ENCODE measurements at places on chromosomes 7 and 10.

DNA sequence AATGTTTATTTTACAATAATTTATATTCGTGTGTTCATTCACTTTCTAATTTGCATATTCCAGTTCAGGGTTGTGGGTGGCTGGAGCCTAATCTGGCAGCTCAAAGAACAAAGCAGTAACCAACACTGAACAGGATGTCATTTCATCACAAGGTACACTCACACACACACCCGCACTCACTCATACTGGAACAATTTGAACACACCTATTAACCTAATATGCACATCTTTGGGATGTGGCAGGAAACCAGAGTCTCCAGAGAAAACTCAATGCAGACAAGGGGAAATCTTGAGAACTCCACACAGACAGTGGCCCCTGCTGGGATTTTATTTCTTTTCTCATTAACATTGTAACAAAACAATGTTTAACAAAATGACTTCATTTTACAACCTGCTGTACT, 97.4 kb downstream of the TWIST1 start:
- DNase-seq, result no peak

GRCh38 chr7:116525298-116525912, 569 bp downstream of the CAV1 start:
- DNase-seq, result no peak

- DNase-seq, result no peak
These were observed 17.4 kb upstream of the CYP3A7 start for GRCh38 chr7:99752356-99752755.

GRCh38 chr10:98309366-98310355, 41.7 kb upstream of the LOXL4 start:
- DNase-seq, result no peak

DNA sequence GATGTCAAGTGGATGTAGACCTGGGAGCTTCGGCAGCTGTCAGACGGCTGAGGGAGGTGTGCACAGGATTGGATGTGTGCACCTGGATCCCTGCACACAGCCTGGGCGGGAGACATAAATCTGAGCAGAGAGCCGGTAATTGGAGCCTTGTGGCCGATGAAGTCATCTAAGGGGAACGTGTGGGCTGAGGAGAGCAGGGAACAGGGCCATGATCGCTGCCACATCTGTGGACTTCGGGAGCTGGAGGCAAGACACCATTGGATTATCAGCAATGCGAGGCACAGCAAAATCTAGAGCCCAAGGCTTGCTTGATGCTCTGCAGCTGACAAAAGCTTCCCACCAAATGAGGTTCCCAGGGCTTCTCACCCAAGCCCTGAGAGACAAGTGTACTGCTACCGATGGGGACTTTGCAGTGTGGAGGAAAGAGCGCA, 147.7 kb downstream of the PTPN20 start:
- DNase-seq, result no peak

DNA sequence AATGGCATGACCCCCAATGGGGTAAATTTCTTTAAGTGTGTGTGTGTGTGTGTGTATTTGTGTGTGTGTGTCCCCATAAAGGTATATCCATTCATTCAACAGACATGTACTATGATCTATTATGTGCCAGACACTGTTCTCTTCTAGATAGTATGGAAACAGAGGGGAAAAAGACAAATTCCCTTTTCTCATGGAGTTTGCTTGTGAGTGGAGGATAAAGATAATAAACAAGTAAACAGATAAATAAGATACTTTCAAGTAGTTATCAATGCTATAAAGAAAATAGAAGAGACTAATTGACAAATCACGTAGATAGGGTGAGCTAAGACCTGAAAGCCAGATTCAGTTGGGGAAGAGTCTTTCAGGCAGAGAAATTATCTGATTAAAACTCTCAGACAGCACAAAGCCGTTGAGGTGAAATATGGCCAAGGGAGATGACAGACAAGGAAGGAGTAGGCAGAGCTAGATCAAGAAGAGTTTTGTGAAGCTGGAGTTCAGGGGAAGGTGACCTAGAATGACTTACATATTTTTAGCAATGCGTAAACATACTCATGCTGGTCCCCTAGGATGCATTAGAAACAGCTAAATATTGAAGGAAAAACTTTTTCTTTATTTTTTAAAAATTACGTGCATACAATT, 45.2 kb upstream of the DMTF1 start:
- DNase-seq, result no peak

- no peak for DNase-seq
These were observed 156.2 kb upstream of the FRMD4A start for GRCh38 chr10:14486777-14487487.

- no peak for DNase-seq
These were observed 69.5 kb upstream of the RSBN1L start for GRCh38 chr7:77626586-77627308.

DNA sequence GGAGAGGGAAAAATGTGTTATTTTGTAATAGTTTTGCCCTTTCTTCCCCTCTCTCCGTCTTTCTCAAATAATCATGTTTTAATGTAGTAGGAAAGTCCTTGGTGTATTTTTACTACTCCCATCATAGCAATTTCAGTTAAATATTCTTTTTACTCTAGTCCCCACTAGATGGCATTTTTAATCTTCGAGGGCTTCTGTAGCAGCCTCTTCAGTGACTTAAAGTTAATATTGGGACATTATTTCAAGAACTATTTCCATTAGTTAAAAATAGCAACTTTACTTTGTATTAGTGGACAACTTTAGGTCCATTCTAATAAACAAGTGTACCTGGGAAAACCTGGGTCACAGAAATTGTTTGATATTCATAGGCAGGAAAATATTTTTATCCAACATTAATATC, 23.0 kb downstream of the EDRF1 start:
- no peak for DNase-seq

DNA sequence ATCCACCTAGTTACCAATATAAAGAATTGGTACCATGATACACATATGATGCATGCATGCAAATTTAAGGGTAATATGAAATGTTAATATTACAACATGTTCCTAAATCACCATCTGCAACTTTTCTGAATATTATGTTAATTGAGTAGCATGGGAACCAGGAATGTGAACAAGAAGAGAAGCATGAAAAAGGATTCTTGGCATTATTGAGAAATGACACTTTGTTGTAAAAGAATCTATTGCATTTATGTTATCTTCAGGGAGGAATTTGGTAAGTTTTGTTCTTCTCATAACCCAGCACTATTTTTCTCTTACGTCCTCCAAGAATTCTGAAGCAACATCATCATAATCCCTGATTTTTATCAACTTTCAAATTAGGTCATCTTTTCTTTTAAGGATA, 159.9 kb upstream of the SLC25A13 start:
- DNase-seq, result no peak

- DNase-seq, result no peak
These were observed 473.4 kb downstream of the DNAJB6 start for GRCh38 chr7:157809863-157810851.

DNA sequence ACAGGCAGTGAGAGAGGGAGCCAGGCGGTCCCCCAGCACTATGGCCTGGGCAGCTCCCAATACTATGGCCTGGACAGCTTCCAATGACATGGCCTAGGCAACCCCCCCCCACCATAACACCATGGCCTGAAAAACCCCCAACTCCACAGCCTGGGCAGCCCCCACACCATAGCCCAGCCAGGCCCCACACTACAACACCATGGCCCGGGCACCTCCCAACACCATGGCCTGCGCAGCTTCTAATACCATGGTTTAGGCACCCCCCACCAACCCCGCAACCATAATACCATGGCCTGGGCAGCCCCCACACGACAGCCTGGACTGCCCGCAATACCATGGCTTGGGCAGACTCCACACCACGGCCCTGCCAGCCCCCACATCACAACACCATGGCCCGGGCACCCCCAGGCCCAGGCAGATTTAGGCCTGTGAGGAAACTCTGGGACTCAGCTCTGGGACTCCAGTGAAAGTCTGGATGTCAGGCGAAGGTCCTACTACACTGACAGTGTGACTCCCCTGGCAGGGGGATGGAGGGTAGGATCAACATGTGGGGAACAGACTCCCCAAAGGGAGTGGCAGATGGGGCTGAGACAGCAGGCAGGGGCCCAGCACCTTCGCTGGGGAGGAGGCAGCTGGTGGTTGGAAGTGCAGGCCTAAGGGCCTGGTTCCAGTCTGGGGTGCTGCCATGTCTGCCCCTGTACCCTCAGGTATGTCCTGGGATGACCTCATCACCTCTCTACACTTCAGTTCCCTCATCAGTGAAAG, 8.7 kb downstream of the CPXM2 start:
- DNase-seq, result no peak

DNA sequence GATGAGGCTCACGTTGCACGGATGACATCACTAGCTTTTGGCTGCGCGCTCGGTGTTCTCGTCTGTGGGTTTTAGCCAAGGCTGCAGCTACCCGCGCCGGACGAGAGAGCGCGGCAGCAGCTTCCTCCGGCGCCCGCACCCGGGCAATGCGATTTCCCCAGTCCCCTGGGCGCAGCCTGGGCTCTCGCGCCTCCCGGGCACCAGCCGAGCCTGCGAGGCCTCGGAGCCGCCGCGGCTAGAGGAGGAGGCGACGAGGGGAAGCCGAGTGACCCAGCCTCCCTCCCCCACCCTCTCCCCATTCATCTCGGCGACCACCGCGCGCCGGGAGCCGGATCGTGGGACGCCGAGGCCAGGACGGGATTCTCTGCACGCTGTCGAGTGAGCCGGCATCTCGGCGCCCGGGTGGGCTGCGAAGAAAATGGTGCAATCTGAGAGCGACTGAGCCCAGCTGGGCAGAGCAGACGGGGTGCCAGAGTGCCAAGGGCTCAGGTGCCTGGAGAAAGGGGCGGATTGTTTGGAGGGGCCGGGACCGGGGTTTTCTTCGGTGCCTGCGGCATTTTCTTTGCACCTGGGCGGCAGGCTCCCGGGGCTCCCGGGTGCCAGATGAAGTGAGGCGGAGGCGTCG, 1.2 kb upstream of the TMEM178B start:
- no peak for DNase-seq

DNA sequence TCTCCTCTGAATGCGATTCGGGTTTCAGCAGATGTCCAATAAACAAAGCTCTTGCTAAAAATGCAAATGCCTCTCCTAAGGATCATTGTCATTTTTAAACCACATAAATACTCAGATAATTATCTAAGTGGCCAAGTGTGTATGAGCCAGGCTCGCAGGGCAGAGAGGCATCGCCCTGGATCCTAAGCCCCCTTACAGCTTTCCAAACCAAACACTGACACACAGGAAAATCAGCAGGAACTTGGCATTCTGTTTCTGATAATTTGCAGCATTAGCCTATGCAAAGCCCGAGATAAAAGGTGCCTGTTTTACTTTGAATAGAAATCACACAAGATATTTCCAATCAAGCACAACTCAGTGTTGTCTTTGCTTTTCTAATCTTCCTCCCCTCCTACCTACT, 134.4 kb downstream of the ABCA13 start:
- DNase-seq, result no peak

DNA sequence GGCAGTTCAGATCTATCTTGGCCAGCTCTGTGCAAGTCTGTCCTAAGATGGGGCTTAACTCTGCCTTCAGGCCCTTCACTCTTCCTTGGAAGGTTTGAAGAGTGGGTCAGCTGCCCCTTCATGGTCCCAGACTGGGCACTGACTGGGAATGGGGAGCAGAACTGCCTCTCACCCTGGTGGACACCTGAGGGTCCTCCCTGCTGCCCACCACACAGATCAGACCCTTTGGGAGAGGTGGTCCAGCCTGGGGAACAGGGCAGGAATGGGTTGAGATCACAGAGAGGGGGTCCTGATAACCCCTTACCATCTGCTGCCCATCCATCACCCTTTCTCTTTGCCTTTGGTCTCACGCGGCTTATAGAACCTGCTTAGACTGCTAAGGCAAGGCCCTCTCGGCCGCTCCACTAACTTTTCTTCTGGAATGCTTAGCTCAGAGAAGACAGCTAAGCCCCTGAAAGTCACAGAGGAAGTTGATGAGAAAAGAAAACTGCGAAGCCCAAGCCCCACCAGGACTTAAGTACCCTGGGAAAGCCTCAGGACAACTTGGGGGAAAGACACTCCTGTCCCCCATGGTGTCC, 402 bp upstream of the CDHR1 start:
- no peak for DNase-seq

DNA sequence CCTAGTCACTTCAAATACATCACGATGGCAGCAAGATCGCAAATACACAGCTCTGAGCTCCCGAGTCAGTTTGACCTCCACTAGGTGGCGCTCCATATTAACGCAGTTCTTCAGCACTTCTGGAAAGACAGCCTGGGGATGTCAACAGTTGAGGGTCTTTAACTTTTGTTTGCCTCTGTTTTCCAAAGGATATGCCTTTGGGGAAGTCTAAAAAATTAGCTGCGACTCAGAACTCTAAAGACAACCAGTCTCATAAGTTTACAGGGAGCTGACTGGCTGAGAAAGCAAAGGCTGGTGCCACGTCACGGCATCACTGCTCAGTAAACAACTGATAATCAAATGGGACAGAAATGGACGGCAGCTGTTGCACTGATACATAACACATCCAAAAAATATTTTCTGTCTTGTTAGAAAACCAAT, 458.8 kb downstream of the SORCS1 start:
- DNase-seq, result no peak

DNA sequence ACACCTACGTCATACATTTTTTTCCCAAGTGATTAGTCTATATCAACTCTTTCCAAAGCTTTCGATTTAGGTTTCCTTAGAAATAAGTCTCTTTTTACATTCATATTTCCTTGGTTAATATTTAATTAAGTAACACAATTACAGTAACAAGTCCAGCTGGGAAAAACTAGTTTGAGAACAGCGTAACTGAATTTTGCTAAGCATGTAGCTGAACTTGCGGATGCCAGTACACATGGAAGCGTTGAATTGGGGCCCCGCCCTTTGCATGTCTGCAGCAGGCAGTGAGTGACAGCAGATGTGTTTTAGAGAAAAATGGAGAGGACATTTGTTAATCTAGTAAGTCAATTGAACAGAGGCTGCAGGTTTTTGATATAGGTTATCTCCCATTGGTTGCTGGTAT, 72.5 kb downstream of the TAF3 start:
- no peak for DNase-seq

GRCh38 chr10:52257692-52258075, 56.4 kb upstream of the DKK1 start:
- no peak for DNase-seq

GRCh38 chr7:115654384-115655214, 376.0 kb downstream of the TFEC start:
- no peak for DNase-seq

DNA sequence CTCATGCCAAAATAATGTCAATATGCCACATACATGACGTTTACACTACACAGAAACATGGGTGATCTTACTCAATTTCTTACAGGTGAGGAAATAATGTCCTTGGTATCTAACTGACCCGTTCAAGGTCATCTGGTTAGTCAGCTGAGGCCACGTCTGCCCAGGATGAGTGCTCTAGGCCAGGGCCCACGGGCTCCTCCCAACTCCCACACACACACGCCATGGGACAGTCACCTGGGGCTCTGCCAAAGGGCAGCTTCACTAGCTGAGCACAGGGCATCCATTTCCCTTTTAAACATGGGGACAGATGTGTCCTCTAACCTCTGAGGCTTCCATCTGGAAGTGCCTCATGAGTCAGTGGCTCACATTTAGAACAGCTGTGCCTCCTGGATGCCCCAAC, 123.9 kb downstream of the TNS3 start:
- no peak for DNase-seq

- DNase-seq, result no peak
These were observed 18.5 kb upstream of the CFAP46 start for GRCh38 chr10:132960631-132961419.

GRCh38 chr10:3233486-3233990, 61.0 kb upstream of the PITRM1 start:
- DNase-seq, result no peak

Data from stimulated activated CD8-positive, alpha-beta memory T cell treated with anti-CD3 and anti-CD28 coated beads, Interleukin-4, amount 100 ng/mL, for 1 hour (primary cell).